COLO829 (cell line): ENCODE measurements at places on chromosomes 4 and X.

DNA sequence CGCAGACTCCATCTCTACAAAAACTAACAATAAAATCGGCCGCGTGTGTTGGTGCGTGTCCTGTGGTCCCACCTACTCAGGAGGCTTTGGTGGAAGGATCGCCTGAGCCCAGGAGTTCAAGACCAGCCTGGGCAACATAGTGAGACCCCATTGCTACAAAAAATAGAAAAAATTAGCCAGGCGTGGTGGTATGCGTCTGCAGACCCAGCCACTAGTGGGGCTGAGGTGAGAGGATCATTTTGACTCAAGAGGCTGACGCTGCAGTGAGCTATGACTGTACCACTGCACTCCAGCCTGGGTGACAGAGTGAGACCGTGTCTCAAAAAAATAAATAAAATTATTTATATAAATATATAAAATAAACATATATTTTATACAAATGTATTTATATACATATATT, 22.3 kb downstream of the ASMTL start:
- no peak for DNase-seq

GRCh38 chr4:74291471-74291870, 16.8 kb upstream of the EPGN start:
- DNase-seq, result no peak

- no peak for DNase-seq
Measured at GRCh38 chrX:145502670-145503069, 255.4 kb downstream of the SPANXN1 start.

DNA sequence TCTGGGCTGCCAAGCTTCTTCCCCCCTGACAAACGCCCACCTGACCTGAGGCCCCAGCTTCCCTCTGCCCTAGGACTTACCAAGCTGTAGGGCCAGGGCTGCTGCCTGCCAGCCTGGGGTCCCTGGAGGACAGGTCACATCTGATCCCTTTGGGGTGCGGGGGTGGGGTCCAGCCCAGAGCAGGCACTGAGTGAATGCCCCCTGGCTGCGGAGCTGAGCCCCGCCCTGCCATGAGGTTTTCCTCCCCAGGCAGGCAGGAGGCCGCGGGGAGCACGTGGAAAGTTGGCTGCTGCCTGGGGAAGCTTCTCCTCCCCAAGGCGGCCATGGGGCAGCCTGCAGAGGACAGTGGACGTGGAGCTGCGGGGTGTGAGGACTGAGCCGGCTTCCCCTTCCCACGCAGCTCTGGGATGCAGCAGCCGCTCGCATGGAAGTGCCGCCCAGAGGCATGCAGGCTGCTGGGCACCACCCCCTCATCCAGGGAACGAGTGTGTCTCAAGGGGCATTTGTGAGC, 37.0 kb downstream of the HTRA3 start:
- DNase-seq, result peak; percentile 11

- no peak for DNase-seq
Measured at GRCh38 chrX:76915836-76916235, 488.3 kb downstream of the MAGEE1 start.

DNA sequence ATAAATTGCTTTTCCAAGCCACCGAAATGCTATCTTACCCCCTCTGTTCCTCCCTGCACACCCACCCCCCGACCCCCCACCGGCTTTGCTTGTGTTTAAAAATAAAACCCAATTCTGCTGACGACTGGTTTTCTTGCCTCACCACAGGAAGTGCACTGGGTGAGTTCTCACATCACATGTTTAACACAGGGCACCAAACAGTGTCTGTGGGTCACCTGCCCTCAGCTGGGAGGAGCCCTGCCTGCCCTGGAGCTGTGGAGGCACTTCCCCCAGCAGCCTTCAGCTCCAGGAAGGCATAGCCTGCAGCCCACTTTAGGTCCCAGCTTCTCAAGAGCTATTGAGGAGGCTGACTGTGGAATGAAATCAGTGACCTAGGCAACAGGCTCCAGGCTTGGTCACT, 8.8 kb downstream of the TMEM255A start:
- DNase-seq, result no peak

DNA sequence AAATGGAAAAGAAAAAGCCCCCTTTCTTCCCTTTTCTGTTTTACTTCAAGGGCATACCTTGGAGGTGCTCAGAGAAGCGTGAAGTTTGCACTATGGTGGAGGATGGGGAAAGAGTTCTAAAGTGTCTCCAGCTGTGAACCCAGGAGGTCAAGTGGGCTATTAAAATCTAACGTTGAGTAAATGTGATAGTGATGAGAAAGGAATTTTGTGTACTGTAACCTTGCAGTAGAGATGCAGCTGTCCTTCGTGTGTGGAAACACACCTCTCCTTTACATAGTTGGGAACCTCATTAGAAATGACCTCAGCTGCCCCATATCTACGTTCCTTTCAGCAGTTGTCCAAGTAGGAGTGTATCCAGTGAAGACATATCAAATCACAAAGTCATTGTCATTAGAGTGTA, 26.5 kb downstream of the ADH5 start:
- no peak for DNase-seq

DNA sequence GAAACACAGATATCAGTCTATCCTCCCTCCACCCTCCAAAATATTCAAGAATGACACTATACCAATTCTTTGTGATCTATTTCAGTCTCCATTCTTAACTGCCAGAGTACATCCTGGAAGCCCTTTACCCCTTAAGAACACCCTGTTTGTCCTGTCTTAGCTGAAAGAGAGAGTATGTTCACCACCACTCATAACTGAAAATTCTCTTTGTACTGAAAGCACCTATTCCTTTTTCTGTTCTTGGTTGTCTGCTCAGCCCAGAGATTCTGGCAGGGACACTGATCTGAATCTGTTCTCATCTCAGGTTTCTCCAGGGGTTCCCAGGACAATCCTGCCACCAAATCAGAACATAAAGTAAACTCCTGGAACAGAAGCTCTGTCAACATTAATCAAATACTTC, 25.4 kb upstream of the EREG start:
- DNase-seq, result no peak

- no peak for DNase-seq
Measured at GRCh38 chr4:124846306-124846705, 133.8 kb upstream of the ANKRD50 start.

- DNase-seq, result no peak
Measured at GRCh38 chr4:184306470-184306869, 88.8 kb upstream of the ENPP6 start.

- DNase-seq, result peak; percentile 31
Measured at GRCh38 chr4:98027827-98028226, 115.4 kb downstream of the STPG2 start.

GRCh38 chrX:100600758-100601157, 16.0 kb downstream of the TNMD start:
- DNase-seq, result no peak

DNA sequence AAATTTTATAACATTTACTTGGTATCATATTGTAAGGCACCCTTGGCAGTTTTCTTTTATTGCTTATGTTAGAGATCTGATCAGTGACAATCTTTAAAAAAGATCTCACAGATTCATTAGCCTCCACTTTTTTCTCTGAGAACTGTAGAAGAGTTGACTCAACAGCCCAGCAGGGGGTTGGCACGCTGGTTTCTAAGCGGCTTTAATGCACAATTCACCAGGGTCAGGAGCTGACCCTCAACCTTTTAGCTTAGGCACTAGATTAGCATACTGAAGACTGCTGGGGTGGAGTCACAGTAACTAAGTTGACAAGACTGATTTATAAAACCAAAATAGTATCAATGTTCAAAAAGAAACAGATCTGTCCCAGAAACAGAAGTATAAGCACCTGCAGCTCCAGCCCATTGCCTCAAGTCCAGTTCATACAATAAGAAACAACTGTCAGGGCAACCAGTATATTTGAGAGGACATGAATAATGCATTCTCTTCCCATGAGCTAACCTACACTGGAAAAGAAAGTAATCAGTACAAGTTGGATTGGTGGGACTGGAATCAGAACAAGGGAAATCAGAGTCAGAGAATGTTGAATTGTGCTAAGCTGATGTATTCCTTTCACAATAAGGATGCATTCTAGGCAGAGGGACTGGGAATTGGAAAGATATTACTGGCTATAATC, 77.6 kb downstream of the PDE5A start:
- DNase-seq, result no peak

GRCh38 chr4:145045180-145045579, 52.8 kb downstream of the ANAPC10 start:
- DNase-seq, result no peak
